ENCODE measurements at places on chromosomes 7 and 10.
A peak's percentile ranks its signal among the peaks of the same experiment; 100 is the strongest.

- DNase-seq = no peak
These were observed 343.6 kb downstream of the ACTR3B start for GRCh38 chr7:153103202-153103601.

DNA sequence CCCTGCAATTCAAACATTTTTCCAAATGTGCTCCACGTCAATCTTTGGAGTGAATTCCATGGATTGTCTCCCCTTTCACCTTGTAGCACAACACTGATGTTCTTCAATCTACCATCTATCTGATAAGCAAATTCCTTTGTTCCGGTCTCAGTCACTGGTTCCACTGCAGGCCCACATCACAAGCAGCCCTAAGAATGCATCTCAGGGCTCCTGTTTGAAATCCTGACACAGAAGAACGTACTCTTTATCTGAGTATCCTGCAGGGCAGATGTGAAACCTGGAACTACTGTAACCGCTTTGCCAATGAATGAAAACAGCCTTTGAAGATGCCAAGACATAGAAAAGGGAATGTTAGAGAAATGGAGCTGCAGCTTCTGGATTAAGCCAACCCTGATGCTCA, 62.9 kb upstream of the FAM133B start:
- DNase-seq = no peak

GRCh38 chr7:43721193-43721806, 8.0 kb downstream of the COA1 start:
- no peak for DNase-seq

DNA sequence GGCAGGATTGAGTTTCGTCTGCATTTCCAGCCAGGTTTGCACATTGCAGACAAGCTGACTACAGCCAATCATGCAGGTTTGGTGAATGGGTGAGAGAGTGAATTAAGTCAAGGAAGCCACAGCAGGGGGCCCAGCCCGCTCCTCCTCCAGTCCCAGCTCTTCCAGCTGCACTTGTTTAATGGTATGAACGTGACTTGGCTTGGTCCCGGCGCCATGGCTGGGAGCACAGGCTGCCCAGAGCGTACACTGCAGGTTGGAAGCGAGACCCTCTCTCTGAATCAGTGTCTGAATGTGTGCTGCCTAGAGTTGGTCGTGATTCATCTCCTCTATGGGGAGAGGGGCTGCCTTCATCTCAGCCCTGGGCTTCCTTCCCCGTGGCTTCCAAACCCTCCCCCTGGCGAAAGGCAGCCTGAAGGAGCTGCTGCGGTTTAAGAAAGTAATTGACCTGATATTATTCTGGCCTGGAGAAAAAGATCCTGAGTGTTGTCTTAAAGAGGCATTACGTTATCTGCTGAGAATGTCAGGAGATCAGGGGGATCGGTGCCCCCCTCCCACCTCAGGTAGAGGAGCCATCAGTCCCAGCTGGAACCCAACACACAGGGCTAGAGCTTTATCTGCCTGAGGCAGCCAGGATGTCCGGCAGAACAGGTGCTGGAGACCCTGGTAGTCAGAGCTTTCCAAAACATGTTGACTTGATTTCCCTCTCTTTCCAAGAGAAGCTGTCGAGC, 132.1 kb downstream of the COL26A1 start:
- no peak for DNase-seq

DNA sequence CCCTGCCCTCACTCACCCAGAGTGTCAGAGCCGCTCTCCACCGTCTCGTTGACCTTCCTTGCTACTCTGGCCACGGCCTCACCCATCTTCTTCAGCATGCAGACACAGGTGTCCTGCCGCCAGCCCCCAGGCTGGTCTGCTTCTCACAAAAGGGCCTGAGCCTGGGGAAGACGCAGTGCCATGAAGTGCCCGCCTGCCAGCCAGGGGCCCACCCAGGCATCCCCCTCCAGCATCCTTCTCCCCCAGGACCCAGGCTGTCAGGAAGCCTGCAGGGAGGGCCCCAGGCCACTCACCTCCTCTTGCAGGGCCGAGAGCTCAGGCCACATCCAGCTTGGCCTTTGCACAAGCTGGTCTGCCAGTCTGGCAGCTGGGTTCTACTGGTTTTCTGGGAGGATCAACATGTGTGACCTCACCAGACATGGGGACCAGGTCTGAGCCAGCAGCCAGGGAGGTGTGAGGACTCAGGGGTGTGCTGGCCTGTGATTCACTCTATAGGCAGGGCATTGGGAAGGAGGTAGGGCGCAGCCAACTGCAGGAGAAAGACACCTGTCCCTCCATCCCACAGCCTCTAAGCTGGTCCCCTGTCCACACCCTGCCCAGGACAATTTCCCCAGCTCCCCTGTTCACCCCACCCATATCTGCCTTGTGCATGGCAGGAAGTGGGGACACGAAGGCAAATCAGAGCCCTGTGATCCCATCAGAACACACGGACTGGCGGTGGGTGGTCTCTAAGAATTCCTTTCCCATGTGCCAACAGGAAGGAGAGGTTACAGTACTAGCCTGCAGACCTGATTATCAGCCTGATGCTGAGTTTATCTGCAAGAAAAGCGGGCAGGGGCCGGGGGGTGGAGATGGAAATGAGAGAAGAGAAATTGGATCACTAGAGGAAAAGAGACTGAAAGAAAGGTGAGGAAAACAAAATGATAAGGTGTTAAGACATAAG, 5.7 kb downstream of the LRRC20 start:
- DNase-seq = no peak

GRCh38 chr7:99788554-99788953, 4.6 kb upstream of the CYP3A4 start:
- no peak for DNase-seq

- DNase-seq = no peak
These were observed 69.0 kb downstream of the EZH2 start for GRCh38 chr7:148814922-148815559.

GRCh38 chr10:63481815-63482421, 16.1 kb upstream of the JMJD1C start:
- DNase-seq = no peak

DNA sequence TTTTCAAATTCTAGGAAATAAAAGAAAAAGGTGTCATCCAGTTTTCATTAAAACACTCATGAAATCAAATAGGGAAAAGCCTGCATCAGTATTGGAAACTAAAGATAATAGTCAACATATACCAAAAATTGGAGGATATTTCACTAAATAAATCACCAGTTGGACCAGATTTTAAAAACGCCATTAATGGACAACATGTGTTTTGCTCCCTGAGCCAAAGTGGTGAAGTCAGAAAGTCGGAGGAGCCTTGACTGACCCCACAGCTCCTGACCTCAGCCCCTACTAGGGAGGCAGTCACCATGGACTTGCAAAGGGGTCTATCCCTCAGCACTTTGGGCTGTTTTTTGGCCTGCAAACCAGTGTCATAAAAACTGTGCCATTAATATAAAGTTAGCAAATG, 98.3 kb upstream of the SEC61G start:
- no peak for DNase-seq

- no peak for DNase-seq
These were observed 29.2 kb upstream of the NPFFR1 start for GRCh38 chr10:70312972-70313371.

DNA sequence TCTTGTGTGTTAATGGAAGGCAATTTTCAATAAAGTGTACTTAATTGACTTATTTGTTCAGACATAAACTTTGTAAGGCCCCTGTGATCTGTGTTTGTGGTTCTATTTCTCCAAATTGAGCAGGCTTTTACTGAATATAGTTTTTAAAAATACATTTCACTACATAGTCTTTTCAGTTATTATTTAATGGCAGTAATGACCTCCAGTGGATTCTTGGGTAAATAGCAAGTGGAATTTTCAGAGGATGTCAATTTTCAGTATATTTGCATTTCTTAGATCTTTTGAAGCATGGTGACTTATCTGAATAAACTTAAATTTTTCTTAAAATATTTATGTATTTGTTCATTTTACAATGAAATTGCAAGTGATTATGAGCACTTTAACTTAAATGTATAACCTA, 203.1 kb upstream of the PCLO start:
- no peak for DNase-seq

DNA sequence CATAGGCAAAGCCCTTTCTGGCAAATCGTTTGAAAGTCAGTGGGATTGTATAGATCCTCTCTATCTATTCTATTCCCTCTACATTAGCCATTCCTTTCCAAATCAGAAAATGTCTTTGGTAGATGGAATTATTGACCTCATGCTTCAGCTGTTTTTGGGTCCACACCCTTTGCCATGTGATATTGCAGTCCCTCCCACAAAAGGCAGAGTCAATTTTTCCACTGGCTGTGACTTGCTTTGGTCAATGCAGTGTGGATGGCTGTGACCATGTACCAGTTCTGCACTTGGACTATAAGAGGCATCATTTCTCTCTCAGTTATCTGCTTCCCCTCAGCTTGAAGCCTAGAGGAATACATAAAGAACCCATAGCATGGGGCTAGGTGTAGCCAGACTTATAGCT, 332.9 kb downstream of the PTEN start:
- DNase-seq = no peak

- DNase-seq = peak; percentile 29
These were observed 714 bp upstream of the KCND2 start for GRCh38 chr7:120272261-120272660.

DNA sequence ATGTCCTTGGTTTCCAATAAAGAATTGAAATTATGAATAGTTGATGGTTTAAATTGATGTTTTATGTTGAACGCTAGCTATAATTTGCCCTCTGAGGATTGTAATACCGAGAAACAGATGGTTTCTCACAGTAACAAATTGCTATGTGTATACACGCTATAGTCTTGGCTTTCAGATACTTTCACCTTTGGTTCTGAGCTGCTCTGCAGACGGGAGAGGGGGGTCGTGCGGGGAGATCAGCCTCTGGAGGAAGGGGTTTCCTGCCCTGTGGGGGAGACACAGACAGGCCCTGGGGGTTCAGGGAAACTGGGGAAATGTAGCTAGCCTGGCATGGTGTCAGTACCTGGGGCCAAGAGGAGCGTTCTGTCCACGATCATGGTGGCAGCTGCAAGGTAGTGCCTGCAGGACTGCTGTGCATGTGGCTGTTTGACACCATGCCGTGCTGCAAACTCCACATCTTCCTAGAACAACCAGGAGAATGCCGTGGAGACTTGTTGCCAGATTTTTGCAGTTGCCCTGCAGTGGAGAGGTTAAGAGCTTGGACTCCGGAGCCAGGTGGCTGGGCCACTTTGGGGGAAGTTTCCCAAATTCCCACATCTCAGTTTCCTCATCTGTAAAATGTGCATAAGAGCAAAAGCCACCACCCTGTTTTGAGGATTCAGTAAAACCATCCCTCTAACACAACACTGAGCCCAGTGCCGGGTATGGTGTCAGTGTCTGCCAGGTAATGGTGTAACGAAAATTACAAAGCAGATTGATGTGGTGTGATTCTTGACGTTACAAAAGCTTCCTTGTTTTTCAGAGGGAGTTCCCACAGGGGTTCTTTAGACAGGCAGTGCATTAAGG, 167.9 kb downstream of the CUX1 start:
- no peak for DNase-seq

GRCh38 chr10:46293832-46294640, 7.2 kb downstream of the ANTXRL start:
- no peak for DNase-seq

GRCh38 chr7:117809958-117810357, 63.3 kb downstream of the CTTNBP2 start:
- DNase-seq = no peak

GRCh38 chr10:62715383-62715782, 89.1 kb upstream of the ADO start:
- DNase-seq = no peak

DNA sequence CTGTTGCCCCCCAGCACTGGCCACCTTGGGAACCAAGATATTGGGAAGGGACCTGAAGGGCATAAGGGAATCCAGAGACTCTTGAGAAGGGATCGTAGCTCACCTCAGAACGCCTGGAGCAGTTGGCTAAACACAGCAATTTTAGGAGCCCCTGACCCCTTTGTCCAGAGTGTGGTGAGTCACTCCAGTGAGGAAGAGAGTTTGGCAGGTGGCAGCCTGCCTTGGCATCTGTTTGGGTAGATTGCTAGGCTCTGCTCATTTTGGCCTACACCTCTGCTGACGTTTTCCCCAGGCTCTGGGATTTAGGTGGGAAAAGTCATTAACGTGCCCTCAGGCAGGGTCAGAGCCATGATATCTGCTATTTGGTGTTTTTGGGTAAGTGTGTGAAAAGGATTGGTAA, 100.6 kb downstream of the GRB10 start:
- no peak for DNase-seq

- DNase-seq = no peak
These were observed 74.9 kb upstream of the PCBD1 start for GRCh38 chr10:70963271-70963670.

DNA sequence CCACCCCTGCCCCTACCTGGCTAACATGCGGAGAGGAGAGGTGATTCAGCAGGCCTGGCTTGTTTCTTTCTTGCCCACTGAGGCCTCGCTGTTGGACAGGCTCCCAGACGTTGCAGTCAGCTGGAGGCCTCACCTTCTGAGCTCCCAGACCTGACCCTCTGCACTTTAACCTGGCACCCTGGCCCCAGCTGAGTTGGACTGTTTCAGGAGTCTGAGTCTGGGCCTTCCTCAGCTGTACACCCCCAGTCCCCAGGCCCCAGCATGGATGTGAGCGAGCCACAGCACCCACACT, 35.0 kb downstream of the UNC5B start:
- no peak for DNase-seq

DNA sequence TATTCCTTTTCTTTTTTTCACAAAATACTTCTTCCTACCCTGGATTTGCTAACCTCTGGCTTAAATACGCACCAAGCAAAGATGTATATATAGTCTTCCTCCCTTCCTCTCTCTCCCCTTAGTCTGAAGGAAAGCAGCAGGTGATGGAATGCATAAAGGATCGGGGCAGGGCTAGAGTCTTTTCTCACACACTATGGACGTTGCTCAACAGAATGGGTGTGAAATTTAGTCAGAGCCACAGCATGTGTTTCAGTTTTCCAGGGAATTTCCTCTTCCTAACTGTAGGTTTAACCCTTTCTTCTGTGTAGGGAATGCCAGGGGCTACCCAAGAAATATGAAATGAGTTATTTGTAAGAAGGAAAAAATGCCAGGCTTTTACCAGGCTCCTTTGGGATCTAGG, 71.4 kb upstream of the NFKB2 start:
- DNase-seq = no peak

DNA sequence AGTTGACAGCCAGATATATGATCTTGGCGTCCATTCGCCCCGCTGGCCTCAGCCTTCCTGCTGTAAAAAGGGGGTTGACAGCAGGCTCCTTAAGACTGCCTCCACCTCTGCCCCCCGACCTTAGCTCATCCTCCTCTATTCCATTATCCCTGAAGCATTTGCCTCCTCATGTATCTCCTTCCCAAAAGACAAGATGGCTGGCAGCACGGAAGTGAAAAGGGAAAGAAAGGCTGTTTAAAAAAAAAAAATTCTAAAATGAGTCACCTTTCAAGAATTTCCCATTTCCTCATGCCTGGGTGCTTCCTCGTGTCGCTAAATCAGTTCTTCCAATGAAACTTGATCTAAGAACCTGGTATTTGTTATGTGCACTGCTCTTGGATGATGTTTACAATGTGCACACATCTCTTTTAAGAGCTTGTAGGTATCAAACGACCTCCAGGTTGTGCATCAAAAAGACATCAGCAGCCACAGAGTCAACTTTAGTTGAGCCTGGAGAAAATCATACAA, 1.7 kb downstream of the SCRN1 start:
- DNase-seq = no peak

- no peak for DNase-seq
These were observed 2.2 kb downstream of the ZDHHC4 start for GRCh38 chr7:6579446-6579845.
